Foreskin keratinocyte (primary cell): ENCODE measurements at places on chromosomes 6 and 20.
A peak's percentile ranks its signal among the peaks of the same experiment; 100 is the strongest.

DNA sequence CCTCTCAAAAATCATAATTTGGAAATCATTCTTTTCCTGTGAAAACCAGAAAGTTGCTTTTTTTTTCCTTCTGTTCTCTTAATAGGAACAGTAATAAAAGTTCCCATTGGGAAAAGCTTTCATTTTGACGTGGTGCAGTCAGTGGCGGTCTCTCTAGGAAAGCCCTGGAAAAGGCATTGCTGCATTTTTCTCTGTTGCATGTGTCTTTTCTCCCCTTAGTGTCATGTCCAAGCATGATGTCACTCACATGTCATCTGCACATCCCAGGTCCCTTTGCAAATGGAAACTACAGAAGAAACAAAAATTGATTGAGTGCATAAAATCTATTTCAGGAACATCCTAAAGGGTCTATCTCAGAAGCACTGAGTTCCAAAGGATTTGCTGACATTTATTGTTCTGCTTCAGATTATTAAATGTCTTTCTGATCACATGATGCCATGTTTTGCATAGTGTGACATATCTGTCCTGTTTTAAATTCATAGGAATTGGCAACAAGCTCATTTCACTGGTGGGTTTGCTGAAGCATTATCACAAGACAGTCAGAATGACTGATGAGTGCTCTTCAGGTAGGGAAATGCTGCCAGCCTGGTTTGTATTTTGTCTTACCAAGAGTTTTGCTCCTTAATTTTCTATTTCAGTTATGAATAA lies 208.7 kb downstream of the SOX4 start:
- no peak for DNase-seq

- DNase-seq: no peak
Observed at GRCh38 chr6:53910834-53911233, 116.0 kb downstream of the LRRC1 start.

DNA sequence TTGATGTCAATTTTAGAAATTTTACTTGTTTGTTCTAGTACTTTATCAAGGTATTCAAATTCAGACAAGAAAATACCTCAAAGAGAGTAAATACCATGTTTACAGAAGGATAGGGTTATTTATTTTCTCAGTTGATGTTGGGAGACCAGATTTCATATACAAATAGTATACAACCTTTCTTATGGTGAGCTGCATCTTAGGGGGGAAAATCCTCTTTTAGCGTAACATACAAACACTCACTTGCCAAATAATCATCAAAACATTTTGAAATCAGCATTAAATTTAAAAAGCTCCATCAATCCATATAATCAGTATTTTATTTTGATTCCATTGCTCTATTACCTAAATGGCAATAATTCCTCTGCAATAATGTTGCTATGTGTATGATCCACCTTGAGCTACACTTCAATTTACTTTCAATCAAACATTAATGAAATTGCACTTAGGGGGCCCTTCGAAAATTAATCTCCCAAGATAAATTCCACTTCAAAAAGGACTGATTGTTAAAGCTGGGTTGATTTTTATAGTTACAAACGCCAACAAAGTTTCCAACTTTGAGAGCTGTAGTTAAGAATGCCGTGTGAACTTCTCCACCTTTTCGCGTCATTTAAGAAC lies 2.2 kb downstream of the NKX2-4 start:
- no peak for DNase-seq

DNA sequence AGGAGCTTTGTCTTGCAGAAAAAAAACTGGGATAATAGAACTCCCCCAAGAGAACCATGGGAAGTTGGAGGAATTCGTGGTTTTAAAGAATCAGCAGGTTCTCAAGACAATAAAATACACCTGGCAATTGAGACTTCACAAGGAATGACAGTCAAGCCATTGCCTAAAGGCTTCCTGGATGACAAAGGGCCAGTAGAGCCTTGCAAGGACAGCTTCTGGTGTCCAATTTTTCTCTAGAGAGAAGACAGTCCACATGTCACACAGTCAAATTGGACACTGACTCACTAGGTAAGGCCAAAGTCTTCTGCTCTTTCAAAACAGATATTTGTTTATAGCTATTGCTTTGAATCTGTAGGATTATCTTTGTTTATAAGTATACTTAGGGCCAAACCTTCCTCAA lies 80.3 kb upstream of the BMP5 start:
- DNase-seq: no peak

DNA sequence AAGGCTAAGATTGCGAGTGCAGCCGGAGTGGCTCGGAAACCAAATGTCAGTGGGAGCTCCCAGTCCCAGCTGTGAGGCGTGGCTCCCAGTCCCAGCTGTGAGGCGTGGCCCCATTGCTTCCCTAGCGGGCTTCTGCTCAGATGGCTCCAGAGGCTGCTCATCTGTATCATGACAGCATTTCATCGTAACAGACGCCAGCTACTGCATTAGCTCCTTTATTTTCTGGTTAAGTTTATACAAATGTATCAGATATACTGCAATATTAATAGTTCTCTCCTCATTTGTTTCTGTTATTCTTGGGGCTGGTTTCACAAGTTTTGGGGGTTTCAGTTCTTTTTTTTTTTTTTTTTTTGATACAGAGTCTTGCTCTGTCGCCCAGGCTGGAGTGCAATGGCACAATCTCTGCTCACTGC lies 34.7 kb upstream of the TBXT start:
- DNase-seq: no peak

GRCh38 chr6:41222513-41222912 lies 5.6 kb upstream of the TREML4 start:
- DNase-seq: no peak

GRCh38 chr6:80769106-80769505 lies 662.6 kb downstream of the BCKDHB start:
- DNase-seq: no peak

GRCh38 chr6:144477396-144477795 lies 192.3 kb downstream of the UTRN start:
- no peak for DNase-seq

- peak; percentile 42 for DNase-seq
Observed at GRCh38 chr6:18412644-18413043, 25.5 kb downstream of the RNF144B start.

GRCh38 chr20:62571669-62572344 lies 70.5 kb upstream of the SLCO4A1 start:
- no peak for DNase-seq

GRCh38 chr20:19022791-19023448 lies 189.5 kb upstream of the SLC24A3 start:
- DNase-seq: no peak

DNA sequence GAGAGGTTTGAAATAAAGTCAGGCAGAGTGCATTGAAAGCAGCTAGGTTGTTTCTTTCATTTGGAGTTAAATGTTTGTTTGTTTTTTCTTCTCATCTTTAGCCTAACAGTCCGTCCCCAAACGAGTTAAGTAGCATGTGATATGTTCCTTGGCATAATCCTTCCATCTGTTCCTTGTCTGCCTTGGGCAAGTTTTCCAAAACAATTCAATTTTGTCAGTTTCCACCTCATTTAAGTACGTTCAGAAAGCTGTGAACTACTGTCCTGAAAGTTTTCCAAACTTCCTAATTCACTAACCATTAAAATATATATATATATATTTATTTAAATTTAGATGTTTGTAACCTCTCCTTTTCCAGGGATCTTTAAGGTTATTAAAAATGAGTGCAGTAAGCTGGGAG lies 61.8 kb upstream of the HDAC2 start:
- no peak for DNase-seq

DNA sequence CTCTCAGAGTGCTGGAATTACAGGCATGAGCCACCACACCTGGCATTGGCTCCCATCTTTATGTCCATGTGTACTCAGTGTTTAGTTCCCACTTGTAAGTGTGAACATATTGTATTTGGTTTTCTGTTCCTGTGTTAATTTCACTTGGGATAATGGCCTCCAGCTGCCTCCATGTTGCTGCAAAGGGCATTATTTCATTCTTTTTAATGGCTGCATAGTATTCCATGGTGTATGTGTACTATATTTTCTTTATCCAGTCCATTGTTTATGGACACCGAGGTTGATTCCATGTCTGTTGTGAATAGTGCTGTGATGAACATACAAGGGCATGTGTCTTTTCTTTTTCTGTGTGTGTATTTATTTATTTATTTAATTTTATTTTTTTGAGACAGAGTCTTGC lies 47.7 kb downstream of the MYO6 start:
- no peak for DNase-seq

GRCh38 chr6:36659271-36659670 lies 19.2 kb upstream of the CDKN1A start:
- DNase-seq: no peak

GRCh38 chr6:127415096-127415495 lies 44.1 kb downstream of the KIAA0408 start:
- DNase-seq: no peak

DNA sequence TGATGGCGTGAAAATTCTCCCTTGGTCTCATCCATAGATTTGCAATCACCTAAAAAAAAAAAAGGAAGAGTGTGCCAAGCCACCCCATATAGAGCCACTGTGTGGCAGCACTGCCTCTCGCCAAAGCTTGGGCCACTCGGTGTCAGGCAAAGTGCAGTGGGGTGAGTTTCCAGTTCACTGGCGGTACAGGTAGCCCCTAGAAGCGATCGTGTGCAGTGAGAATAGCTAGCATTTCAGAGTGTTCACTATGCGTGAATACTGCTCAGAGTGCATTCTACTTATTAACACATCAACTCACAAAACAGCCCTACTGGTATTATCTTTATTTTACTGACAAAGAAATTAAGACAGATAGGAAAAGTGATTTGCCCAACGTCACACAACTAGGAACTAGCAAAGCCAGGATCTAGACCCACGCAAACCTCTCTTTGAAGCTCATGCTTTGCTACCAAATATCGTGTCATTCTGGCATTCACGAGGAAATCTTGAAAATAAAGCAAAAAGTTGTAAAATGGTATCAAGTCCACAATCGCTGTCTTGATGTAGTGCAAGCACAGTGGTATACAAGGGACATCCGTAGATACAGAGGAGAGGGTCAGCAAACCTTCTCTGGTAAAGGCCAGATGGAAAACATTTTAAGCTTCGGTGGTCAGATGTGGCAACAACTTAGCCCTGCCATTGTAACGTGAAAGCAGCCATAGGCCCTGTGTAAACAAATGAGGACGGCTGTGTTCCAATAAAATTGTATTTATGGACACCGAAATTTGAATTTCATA lies 10.4 kb upstream of the GCNT2 start:
- DNase-seq: no peak

- DNase-seq: no peak
Observed at GRCh38 chr6:124494956-124495664, 467.1 kb upstream of the RNF217 start.

- DNase-seq: no peak
Observed at GRCh38 chr6:79648328-79648727, 17.2 kb downstream of the SH3BGRL2 start.

DNA sequence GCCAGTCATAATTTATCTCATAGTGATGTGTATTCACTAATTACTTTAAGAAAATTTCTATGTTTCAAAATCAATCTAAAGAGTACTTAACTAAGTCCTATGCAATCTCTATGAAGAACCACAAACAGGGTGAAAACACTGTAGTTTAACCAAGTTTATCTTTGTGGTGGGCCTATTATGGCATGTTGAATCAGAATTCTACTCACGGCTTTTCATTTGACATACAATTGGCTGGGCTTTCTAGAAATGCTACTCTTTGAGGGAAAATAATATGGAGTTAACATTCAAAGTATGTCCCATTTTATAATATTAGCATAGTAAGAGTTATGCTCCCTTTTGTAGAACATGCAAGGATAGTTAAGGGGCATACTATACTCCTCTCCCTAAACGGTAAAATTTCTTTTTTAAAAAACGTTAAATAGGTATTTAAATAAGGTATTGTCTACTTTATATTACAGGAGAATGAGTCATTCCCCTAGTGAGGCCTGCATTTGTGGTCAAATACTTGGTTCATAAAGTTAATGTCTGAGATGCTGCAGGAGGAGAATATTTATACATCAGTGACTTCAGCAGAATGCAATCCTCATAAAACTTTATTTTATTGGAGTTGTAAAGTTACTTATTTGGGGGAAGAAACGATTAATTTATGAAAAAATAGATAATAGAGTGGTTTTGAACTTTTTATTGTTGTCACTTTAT lies 1.8 kb downstream of the MOXD1 start:
- peak; percentile 23 for DNase-seq

GRCh38 chr20:17498641-17499040 lies 32.5 kb downstream of the BFSP1 start:
- DNase-seq: no peak

DNA sequence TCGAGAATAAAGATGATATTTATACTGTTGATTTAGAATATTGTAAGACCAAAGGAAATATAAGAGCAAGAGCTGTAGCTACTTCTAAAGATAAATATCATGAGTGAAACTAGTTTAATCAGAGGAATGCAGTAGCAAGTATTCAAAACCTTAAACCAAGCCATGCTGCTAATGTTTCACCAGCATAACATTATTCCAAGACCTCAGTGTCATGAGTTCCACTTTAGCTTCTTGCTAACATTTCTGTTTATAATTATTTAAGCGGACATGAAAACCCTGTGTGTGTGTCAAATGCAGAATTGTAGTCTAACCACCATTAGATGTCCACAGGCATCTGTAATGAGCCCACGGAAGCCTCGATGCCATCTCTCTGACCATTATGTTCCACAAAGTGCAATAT lies 752.6 kb upstream of the MARCKS start:
- DNase-seq: no peak

DNA sequence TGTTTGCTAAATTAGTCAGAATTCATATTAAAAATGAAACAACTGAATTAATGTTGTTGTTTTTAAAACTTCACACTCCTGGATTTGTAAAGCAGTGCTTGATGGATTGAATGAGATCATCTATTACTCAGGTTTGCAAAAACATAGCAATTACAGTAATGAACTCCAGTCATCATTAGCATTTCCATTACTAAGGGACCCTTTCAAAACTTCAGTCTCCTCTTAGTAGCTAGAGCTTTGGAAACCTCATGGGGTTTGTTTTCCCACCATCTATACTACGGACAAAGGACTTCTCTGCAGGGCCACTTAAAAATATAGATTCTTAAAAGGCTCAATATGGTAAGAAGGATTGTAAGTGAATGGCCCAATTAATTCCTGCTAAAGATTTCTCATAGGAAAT lies 209.9 kb upstream of the PRND start:
- no peak for DNase-seq

GRCh38 chr6:1620504-1621069 lies 10.9 kb downstream of the FOXC1 start:
- no peak for DNase-seq

DNA sequence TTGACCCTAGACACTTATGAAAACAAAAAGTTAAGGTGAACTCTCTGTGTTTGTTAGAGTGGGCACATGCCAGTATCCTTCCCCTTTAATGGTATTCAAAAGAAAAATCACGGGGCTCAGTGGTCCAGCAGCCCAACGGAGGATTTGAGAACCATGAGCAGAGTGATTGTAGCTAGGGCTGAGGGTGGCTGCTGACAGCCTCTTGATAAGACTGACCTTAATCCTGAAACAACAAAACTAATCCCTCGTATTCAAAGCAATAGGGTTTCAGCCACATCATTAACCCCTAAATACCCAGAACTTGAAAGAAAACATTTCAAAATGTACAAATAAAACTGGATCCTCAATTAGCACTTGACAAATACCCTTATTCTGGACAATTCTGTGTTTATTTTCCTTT lies 95.1 kb downstream of the SNAP25 start:
- DNase-seq: no peak
